ENCODE measurements at places on chromosomes 1 and 21.

DNA sequence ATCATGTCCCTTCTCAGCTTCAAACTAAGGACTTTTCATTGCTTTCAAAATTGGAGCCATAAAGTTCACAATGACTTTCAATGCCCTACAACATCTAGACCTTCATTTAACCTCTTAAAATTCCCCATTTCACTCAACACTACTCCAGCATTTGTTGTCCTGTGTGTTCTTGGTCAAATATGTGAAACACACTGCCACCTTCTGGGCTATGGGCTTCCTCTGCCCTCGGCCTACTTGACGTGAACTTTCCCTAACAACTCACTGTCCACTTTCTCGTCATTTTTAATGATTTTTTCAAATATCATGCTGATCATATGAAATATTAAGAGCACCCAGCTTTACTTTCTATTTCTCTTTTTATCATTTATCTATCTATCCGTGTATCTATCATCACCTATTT lies 2018.4 kb downstream of the NCAM2 start:
- no peak for DNase-seq

GRCh38 chr1:190658907-190659306 lies 181.2 kb upstream of the BRINP3 start:
- DNase-seq, result no peak

DNA sequence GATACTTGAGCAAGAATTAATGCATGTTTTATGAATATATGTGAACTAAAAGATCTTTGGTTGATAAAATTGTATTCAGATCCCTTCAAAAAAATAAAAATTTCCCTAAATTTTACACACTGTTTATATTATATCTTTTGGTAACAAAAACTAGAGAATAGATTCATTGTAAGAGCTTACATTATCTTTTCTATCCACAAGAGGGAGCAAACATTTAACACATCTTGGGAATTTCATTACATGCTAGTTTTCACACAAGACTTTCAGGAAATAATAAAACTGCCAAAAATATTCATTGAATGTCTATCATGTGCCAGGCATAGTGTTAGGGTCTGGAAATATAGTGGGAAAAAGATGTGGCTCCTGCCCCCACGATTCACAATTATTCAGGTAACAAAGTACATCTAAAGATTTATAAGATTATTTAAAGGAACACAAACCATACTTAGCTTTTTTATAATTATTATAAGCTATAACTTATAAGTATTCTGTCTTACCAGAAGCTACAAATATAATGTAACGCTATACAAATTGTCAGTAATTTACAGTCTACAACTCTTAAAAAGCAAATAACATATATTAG lies 30.6 kb downstream of the FAF1 start:
- no peak for DNase-seq

DNA sequence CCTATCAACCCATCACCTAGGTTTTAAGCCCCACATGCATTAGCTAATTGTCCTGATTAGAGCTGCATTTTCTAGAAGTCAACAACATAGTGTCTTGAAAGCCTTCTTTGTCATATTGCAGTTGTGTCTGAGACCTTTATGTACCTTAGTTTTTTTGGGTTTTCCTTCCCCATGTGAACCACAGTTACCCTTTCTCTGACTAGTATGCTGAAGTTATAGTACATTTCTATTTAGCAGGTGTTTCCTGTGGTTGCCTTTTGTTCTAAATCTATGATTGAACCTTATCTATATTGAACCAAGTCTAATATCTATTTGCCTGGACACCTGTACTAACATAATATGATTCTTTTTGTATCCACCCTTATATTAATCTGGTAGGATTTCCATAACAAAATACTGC lies 135.6 kb downstream of the ST6GALNAC3 start:
- no peak for DNase-seq

DNA sequence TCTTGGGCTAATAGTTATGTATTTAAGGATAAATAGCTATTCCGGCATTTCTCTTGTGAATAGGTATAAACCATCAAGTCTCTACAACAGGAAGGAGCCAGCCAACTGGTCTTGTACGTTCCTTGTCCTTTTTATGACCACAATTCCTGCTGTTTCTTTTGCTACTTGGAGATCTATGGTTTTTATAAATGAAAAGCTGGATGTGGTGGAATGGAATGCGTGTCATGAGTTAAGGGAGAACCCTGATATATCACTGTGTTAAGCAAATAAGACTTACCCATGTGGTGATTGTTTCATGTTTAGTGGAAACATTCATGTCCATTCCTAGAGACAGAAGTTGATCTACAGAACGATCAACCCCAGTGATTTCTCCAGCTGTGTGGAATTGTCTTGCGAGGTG lies 282.1 kb downstream of the RPS6KC1 start:
- DNase-seq, result no peak

- no peak for DNase-seq
These were observed 48.7 kb upstream of the PSEN2 start for GRCh38 chr1:226821719-226822085.

GRCh38 chr1:24151175-24151533 lies 8.2 kb upstream of the IL22RA1 start:
- DNase-seq, result no peak
